ENCODE measurements at places on chromosomes 7 and 10. TPM values are rescaled to one million over a fixed set of nuclear protein-coding genes. Genes with fewer than 3 reads are reported as not detected.

DNA sequence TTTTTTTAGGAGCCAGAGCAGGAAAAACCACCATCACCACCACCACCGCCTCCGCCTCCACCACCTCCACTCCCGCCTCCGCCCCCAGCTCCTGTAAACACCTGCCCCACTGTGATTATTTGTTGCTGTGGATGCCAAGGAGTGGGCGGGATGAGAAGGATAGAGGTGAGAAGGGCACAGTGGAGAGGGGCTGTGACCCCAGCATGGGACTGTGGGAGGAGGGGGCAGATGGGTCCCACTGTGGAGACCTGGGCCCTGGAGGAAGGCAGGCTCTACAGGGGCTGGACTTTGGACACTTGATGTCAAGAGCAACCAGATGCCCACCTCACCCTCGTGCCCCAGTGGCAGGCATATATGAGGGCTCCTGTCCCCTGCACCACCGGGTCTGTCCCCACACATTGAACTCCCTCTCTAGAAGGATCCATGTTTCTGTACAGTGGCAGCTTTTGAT, 24.7 kb downstream of the ANTXRL start:
- no peak overlapping the region for H3K27ac ChIP-seq
- no peak for DNase-seq
- no peak overlapping the region for H3K4me3 ChIP-seq
- H3K36me3 ChIP-seq, result no peaks in the 10 kb centered on the region
- H3K27me3 ChIP-seq, result no peaks in the 10 kb centered on the region

The NUDT13 gene
- total RNA-seq, result 2.8 TPM

The BCCIP gene
- total RNA-seq, result 39.8 TPM

- no peak overlapping the region for H3K27ac ChIP-seq
- DNase-seq, result no peak
- H3K36me3 ChIP-seq, result no peaks in the 10 kb centered on the region
- H3K27me3 ChIP-seq, result no peaks in the 10 kb centered on the region
- H3K4me3 ChIP-seq, result no peak overlapping the region
Measured at GRCh38 chr7:114789161-114789560, 132.7 kb upstream of the MDFIC start.

DNA sequence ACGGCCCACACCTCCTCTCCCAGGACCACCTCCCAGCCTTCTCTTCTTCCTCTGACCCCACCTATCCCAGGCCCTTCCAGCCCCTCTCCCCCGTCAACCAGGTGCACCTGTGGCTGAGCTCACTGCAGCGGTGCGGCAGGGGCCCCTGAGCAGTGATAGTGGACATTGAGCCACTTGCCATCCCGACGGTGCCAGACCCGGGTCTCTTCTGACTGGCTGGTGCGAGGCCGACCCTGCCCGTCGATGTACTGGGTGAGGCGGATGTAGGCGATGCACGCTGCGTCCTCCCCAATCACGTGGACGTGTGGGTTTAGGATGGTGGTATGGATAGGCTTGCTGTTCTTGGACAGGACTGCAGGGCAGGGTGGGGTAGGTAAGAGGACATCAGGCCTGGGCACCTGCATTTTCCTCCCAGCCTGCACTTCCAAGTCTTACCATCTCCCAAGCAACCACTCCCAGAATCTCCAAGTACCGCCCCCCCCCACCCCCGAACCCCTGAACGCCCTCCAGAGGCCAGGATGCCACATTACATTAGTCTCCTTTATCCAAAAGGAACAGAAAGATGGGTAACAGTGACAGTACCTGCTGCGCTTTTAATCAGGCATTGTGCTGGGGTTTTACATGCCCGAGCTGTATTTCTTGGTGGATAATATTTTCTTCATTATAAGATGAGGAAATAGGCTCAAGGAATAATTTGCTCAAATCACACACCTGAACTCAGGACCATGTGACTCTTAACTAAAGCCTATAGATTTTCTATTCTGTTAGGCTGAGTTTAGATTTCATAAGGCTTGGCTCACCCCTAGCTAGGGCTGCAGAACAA, 3.7 kb upstream of the NDST2 start:
- no peak overlapping the region for H3K4me3 ChIP-seq
- peaks cover 41% of the 10 kb centered on the region for H3K36me3 ChIP-seq
- no peak for DNase-seq
- H3K4me1 ChIP-seq, result peaks cover 39% of the 10 kb centered on the region
- H3K27me3 ChIP-seq, result no peaks in the 10 kb centered on the region

The STEAP1B gene
- total RNA-seq, result 1.5 TPM

DNA sequence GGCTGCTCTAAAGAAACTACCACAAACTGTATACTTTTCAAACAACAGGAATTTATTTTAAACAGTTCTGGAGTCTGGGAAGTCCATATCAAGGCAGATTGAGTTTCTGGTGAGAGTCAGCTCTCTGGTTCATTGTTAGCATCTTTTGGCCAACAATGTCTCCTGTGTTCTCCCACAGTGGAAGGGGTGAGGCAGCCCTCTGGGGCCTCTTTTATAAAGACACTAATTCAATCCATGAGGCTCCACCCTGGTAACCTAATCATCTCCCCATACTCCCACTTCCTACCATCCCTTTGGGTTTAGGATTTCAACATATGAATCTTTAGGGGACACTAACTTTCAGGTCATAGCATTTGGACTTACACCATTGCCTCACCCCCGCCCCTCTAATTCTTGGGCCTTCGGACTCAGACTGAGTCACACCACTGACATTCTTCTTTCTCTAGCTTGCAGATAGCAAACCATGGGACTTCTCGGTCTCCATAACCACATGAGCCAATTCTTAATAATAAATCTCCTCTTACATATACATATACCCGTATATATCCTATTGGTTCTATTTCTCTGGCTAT, 64.3 kb upstream of the ANTXRL start:
- no peaks in the 10 kb centered on the region for H3K4me1 ChIP-seq
- no peak for DNase-seq
- no peak overlapping the region for H3K4me3 ChIP-seq
- no peaks in the 10 kb centered on the region for H3K36me3 ChIP-seq
- no peaks in the 10 kb centered on the region for H3K27me3 ChIP-seq

The CDNF gene
- 1.3 TPM for total RNA-seq

DNA sequence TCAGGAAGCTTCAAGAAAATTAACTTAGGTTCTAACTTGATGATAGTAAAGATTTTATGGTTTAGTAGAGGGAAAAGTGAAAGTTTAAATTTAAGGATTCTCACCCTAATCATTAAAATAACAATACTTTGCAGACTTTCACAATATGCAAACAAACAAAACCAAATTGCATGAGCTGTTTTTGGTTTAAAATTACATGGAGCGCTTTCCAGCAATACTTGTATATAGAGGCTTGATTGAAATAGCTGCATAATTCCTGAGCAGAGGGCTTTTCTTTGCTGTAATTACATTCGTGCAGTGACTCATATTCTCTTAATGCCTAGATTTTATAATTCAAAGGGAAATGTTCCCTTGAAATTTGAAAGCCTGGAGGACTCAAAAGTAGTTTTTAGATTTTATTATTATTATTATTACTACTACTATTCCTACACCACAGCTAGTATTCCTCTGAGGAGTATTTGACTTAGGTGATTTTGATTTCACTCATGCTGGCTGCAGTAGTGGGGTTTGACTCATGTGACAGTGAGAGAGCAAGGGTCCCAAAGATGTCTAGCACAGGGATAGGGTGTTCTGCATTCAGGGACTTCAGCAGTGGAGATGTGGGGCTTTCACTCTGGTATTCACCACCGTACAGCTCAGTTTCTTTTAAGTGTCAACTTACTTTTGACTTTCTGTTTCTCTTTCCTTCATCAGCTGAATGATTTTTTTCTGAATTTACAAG, 138.1 kb downstream of the ADAM22 start:
- no peak overlapping the region for H3K4me3 ChIP-seq
- DNase-seq, result no peak
- H3K36me3 ChIP-seq, result no peaks in the 10 kb centered on the region
- H3K27ac ChIP-seq, result no peak overlapping the region
- no peaks in the 10 kb centered on the region for H3K4me1 ChIP-seq
- no peaks in the 10 kb centered on the region for H3K27me3 ChIP-seq

The RTKN2 gene
- 109 TPM for total RNA-seq

DNA sequence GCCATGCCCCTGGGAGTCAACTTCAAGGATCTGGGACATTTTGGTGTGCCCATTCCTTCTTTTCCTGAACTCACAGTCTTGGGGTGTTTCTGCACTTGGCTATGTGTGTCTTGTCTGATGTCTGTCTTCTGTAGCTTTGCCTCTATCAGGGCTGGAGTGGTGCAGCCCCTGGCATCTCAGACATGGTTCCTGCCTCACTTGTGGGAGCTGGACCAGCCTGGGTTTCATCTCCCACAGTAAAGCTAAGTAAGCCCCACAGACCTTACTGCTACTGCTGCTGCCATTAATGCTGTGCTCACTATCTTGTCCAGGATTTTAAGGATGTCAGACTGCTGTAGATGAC, 59.0 kb downstream of the ADCYAP1R1 start:
- no peak overlapping the region for H3K4me3 ChIP-seq
- H3K27ac ChIP-seq, result no peak overlapping the region
- no peaks in the 10 kb centered on the region for H3K4me1 ChIP-seq
- H3K36me3 ChIP-seq, result no peaks in the 10 kb centered on the region
- DNase-seq, result no peak

The PPIF gene
- total RNA-seq, result 28.5 TPM

DNA sequence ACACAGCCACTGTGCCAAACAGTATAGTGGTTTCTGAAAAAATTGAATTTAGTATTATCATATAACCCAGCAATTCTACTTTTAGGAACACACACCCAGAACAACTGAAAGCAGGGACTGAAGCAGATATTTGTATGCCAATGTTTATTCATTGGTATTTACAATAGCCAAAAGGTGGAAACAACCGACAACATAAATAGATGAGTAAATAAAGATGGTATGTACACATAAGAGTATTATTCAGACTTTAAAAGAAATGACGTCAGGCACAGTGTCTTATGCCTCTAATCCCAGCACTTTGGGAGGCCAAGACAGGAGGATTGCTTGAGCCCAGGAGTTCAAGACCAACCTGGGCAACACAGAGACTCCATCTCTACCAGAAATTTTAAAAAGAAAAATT, 7.2 kb downstream of the CDCA7L start:
- H3K4me1 ChIP-seq, result peaks cover 37% of the 10 kb centered on the region
- H3K36me3 ChIP-seq, result no peaks in the 10 kb centered on the region
- peak overlapping the region; percentile 37 for H3K27ac ChIP-seq
- no peak overlapping the region for H3K4me3 ChIP-seq
- no peak for DNase-seq
- no peaks in the 10 kb centered on the region for H3K27me3 ChIP-seq

DNA sequence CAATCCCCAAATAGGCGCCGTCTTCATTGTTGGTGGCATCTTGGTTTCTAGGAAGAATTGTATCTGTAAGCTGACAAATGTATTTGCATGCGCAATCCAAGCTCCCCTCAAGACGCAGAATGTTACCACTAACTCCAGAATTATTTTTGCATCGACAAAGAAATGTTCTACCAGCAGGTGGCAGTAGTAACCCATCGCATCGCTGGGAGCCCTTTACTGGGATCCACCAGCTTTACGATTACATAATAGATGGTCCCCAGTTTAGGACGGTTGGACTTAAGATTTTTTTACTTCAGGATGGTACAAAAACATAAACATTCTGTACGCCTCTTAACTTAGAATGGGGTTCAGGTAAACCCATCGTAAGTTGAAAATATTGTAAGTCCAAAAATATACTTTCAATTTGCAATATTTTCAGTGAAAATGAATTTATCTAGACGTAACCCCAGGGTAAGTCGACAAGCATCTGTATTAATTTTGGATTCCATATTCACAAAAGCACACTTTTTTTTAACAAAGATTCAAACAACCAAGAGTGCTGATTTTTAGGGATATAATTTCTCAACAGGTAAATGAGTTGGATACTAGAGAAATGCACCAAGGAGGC, 114.0 kb upstream of the COBL start:
- no peak for DNase-seq
- H3K27ac ChIP-seq, result no peak overlapping the region
- peaks cover 5% of the 10 kb centered on the region for H3K4me1 ChIP-seq
- H3K4me3 ChIP-seq, result no peak overlapping the region

The STEAP1 gene
- total RNA-seq, result 8.2 TPM

The GRID1 gene
- 2.5 TPM for total RNA-seq

- no peaks in the 10 kb centered on the region for H3K27me3 ChIP-seq
- DNase-seq, result no peak
- H3K4me3 ChIP-seq, result no peak overlapping the region
- H3K27ac ChIP-seq, result peak overlapping the region; percentile 83
Measured at GRCh38 chr7:44639671-44640321, 33.4 kb downstream of the OGDH start.

DNA sequence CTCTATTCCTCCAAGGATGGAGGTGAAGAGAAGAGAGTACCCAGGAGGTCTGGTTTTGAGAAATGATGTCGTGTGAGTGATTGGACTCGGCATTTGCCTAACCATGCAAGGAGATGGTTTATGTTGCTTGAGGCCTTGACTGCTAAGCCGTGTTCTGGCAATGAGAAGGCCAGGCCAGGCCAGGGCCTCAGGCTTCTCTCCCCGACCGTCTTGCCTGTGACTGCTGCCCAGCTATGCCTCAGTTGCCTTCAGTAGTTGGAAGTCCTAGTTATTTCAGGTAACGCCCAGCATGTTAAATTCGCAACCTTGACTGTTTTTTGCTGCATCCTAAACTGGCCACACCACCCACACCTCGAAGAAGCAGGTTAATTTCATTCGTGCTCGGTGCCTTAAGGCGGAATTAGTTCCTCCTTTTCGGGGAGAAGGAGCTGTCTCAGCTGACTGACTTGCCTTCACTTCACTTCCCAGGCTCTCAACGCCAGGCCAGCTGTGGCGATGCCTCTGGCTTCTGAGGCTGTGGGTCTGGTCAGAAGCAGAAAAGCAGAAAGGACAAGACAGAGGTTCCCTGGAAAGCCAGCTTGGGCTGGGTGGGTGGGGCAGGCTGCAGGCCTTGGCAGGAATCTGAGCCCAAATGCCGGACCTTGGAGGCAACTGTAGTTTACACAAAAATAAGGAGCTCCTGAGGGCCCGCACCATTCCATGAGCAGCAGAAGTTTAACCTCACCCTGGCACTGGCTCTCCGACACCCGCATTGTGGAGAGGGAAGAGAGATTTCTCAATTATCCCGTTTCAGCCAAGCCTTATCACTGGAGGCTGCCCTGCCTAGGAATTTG, 61.9 kb upstream of the SAMD8 start:
- no peak for DNase-seq
- H3K4me3 ChIP-seq, result no peak overlapping the region

The CYP2E1 gene
- total RNA-seq, result 0.86 TPM

- no peaks in the 10 kb centered on the region for H3K27me3 ChIP-seq
- no peaks in the 10 kb centered on the region for H3K4me1 ChIP-seq
- H3K27ac ChIP-seq, result no peak overlapping the region
- no peaks in the 10 kb centered on the region for H3K36me3 ChIP-seq
- H3K4me3 ChIP-seq, result no peak overlapping the region
Measured at GRCh38 chr7:3695602-3696001, 394.6 kb downstream of the SDK1 start.

- no peak for DNase-seq
- no peak overlapping the region for H3K4me3 ChIP-seq
- H3K27me3 ChIP-seq, result no peaks in the 10 kb centered on the region
- H3K4me1 ChIP-seq, result no peaks in the 10 kb centered on the region
- H3K27ac ChIP-seq, result no peak overlapping the region
Measured at GRCh38 chr10:34985823-34986222, 104.3 kb downstream of the CUL2 start.

DNA sequence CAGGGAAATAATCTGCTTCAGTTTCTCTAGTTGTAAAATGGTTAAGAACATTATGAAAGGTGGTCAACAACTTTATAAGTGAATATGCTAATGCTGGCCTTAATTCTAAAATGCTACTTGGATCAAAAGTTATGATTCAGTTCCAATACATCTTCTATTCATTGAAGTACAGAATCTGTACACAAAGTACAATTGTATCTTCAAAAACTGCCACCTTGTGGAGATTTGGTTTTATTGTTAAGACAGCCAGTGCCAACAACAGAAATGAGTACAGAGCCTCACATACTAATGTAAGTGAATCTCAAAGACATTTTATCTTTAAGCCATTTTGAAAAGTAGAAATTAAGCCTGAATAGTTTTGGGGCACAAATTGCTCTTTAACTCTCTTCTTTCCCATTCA, 194.0 kb downstream of the CFTR start:
- no peaks in the 10 kb centered on the region for H3K4me1 ChIP-seq
- no peak overlapping the region for H3K4me3 ChIP-seq
- H3K27ac ChIP-seq, result peak overlapping the region; percentile 62
- H3K36me3 ChIP-seq, result no peaks in the 10 kb centered on the region

Measured in lower lobe of right lung (tissue), 2 donors.